Lower lobe of right lung (tissue), 2 donors: ENCODE measurements at places on chromosomes 16 and 17. TPM values are rescaled to one million over a fixed set of nuclear protein-coding genes. Genes with fewer than 3 reads are reported as not detected.

- DNase-seq, result no peak
- no peaks in the 10 kb centered on the region for H3K27me3 ChIP-seq
- H3K4me1 ChIP-seq, result no peaks in the 10 kb centered on the region
- H3K27ac ChIP-seq, result no peak overlapping the region
These were observed 29.6 kb downstream of the C16orf82 start for GRCh38 chr16:27096375-27096774.

DNA sequence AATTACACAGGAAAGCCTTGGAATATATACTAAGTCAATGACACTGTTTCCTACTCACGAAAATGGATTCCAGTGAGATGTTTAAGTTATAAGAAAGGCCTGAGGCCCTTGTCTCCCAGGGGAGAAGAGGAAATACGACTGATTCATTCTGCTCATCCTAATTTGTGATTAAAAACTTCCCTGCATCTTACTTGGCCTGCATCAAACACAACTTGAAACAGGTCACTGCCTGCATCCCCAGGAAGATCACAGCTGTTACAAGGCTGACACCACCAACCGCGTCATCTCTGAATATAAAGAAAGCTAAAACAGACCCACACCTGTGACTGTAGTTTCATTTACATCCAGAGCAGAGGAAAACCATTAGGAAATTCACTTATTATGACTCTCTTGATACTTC is 121.9 kb downstream of the DNAH3 start:
- no peaks in the 10 kb centered on the region for H3K36me3 ChIP-seq
- DNase-seq, result no peak
- H3K27ac ChIP-seq, result no peak overlapping the region
- H3K27me3 ChIP-seq, result no peaks in the 10 kb centered on the region
- H3K4me3 ChIP-seq, result no peak overlapping the region

DNA sequence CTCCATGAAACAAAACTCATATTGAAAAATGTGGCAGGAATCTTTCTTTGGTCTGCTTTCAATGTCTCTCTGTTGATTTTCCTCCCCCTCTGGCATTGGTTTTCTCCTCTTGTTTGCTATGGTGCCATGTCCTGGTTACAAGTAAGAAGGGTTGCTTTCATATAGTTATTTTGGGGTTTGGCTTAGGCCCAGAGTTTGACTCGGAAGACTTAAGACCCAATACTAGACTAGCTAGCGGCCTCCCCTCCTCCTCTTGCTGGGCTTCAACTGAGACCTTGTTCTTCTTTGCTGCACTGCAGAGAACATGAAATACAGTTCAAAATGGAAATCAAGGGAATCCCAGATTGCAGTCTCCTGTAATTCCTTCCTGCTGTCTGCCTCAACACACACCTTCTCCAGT is 30.0 kb upstream of the CLEC18A start:
- no peak overlapping the region for H3K4me3 ChIP-seq
- peaks cover 31% of the 10 kb centered on the region for H3K36me3 ChIP-seq
- H3K27me3 ChIP-seq, result no peaks in the 10 kb centered on the region

GRCh38 chr17:68295086-68295485 is 3.8 kb downstream of the ARSG start:
- H3K4me1 ChIP-seq, result peaks cover 22% of the 10 kb centered on the region
- H3K27ac ChIP-seq, result no peak overlapping the region
- no peak for DNase-seq
- H3K27me3 ChIP-seq, result peaks cover 45% of the 10 kb centered on the region
- H3K4me3 ChIP-seq, result no peak overlapping the region
- no peaks in the 10 kb centered on the region for H3K36me3 ChIP-seq

DNA sequence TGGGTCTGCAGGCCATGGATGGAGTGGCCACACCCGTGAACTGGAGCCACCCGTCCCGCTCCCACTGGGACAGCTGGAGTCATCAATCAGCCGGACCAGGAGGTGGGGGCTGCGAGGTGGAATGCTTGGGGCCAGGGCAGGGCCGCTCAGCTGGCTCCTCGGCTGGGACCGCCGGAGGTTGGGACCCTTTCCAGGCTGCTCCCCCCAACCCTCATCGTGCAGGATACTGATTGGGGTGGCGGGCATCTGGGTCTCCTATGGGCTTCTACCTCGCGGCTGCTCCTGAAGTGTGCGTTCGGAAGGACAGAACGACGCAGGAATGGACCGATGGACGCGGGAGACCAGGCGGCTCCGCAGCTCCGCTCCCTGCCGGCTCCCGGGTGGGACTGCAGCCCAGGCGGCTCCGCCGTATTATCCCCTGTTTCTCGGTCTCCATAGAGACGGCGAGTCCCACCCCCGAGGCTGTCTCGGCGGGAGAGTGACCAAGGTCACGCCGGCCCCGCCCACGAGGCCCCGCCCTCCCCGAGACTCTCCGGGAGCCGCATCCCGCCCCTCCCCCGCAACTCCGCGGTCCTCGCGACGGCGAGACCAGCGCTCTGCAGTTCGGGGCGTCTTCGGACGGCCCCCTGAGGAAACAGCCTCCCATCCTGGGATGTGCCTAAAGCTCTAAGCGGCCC is at the start of gene TPPP3:
Gene TPPP3, minus strand, starts transcription at position 388 of the 677 bp plus-strand sequence. CDS start 2,387 bp downstream, outside the sequence.
- H3K27ac ChIP-seq, result peak within 1 kb of the TSS; percentile 76
- peaks cover 7% of the 10 kb centered on the region for H3K27me3 ChIP-seq
- H3K4me3 ChIP-seq, result peak within 1 kb of the TSS; percentile 58
- DNase-seq, result peak; percentile 91
- no peaks in the 10 kb centered on the region for H3K36me3 ChIP-seq

GRCh38 chr16:22937169-22937568 is 123.2 kb downstream of the HS3ST2 start:
- H3K4me3 ChIP-seq, result no peak overlapping the region
- H3K4me1 ChIP-seq, result peaks cover 8% of the 10 kb centered on the region
- DNase-seq, result no peak
- peaks cover 5% of the 10 kb centered on the region for H3K27me3 ChIP-seq
- H3K36me3 ChIP-seq, result no peaks in the 10 kb centered on the region
- H3K27ac ChIP-seq, result no peak overlapping the region

- peaks cover 94% of the 10 kb centered on the region for H3K4me1 ChIP-seq
- H3K27ac ChIP-seq, result no peak overlapping the region
- no peaks in the 10 kb centered on the region for H3K27me3 ChIP-seq
- DNase-seq, result no peak
- no peaks in the 10 kb centered on the region for H3K36me3 ChIP-seq
These were observed 46.7 kb downstream of the ANKRD11 start for GRCh38 chr16:89443727-89444084.

- H3K36me3 ChIP-seq, result no peaks in the 10 kb centered on the region
- no peak overlapping the region for H3K4me3 ChIP-seq
- no peak overlapping the region for H3K27ac ChIP-seq
These were observed 17.5 kb downstream of the MARCHF10 start for GRCh38 chr17:62790564-62790986.

DNA sequence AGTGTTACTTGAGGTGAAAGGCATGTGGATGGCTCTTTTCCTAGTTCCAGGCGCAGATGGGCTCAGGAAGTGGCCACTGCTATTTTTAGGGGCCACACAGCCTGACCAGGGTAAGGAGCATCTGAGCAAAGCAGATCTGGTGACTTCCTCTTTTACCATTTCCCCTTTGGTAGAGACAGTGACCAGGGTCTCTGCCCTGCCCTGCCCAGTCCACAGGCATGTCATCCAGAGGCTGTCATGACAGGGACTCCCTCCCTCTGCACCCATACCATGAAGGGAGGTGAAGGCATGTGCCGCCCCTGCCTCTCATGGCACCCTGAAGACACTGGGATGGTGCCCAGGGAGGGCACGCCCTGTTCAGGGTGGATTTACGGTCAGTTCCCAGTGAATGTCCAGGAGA is 2.2 kb downstream of the PLA2G15 start:
- H3K27me3 ChIP-seq, result no peaks in the 10 kb centered on the region
- peak; percentile 64 for DNase-seq
- H3K4me1 ChIP-seq, result peaks cover 35% of the 10 kb centered on the region
- peak overlapping the region; percentile 25 for H3K4me3 ChIP-seq
- H3K27ac ChIP-seq, result peak overlapping the region; percentile 66

DNA sequence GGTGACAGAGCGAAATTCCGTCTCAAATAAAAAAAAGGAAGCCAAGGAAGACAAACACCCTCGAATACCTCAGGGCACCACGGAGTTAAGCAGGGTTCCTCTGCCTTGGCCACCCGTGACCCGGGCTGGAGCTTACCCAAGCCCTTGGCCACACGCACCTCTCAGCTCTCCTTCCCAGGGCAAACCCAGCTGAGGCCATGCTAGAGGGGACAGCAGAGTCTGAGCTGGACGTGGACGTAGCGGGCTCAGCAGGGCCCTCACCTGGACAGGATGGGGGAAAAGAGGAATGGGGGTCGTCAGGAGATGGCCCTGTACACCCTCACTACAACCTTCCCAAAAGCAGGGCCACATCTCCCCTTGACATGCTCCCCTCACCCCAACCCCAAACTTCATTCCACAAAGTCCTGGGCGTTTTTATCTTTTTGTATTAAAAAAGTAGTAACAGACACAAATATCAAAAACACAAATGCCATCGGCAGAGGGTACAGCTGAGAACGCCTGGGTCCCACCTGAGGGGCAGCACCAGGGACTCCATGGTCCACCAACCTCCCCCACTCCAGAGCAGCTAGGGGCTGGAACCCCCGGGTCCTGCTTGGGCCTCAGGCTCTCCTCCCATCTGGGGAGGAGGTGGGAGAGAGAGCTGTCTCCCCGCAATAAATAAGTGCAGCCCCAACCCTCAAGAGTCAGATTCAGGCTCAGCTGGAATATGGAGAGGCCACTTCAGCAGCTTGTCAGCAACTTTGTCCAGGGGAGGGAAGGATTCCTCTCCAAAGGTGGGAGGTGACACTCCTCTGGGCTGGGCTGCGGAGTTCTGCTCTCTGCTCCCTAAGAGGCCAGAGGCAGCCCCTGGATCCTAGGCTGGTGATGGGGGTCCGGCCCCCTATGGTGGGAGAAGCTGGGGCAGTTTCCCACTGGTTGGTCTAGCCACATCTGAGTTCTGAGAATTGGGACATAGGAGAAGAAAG is 11.9 kb downstream of the PER1 start:
- H3K4me1 ChIP-seq, result peaks cover 31% of the 10 kb centered on the region
- H3K36me3 ChIP-seq, result peaks cover 62% of the 10 kb centered on the region
- no peak overlapping the region for H3K4me3 ChIP-seq
- no peaks in the 10 kb centered on the region for H3K27me3 ChIP-seq

Gene NPIPB9
- 5.5 TPM for total RNA-seq

Gene SLC2A4
- total RNA-seq, result 1.1 TPM

Gene CRISPLD2
- total RNA-seq, result 34.9 TPM
